NCI-H187 treated with DMSO at 0.1 percent for 48 hours (cell line): ENCODE measurements at places on chromosomes 2 and 18.

DNA sequence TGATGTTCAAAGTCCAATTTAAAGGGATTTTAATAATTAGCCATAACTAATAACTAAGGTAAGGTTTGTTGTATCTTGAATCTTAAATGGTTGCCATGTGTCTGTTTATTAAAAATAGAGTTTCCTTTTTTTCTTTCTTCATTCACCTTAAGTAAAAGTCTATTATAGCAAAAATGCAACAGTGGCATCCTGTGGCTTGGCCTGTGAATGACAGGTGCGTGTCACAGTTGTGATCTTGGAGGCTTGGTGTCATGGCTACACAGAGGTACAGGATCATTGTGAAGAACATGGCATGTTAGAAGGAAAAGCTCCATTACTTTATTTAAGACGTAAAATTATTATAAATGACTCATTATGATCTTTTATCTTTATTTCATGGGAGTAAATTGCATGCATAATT is 246.1 kb downstream of the BCL2 start:
- no peak for DNase-seq

DNA sequence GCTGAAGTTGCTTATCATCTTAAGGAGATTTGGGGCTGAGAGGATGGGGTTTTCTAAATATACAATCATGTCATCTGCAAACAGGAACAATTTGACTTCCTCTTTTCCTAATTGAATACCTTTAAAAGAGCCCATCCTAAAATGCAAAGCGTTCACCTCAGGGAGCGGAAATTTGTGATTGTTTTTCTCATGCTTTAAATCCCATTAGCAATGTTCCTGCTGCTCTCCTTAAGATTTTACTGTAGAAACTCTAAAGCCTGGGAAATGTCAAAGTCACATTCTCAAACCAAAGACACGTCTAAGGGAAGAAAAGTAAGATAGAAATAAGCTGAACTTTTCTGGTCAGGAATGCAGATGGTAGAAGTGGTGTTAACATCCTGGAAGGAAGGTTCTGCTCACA is 285.8 kb upstream of the MAP2 start:
- no peak for DNase-seq

DNA sequence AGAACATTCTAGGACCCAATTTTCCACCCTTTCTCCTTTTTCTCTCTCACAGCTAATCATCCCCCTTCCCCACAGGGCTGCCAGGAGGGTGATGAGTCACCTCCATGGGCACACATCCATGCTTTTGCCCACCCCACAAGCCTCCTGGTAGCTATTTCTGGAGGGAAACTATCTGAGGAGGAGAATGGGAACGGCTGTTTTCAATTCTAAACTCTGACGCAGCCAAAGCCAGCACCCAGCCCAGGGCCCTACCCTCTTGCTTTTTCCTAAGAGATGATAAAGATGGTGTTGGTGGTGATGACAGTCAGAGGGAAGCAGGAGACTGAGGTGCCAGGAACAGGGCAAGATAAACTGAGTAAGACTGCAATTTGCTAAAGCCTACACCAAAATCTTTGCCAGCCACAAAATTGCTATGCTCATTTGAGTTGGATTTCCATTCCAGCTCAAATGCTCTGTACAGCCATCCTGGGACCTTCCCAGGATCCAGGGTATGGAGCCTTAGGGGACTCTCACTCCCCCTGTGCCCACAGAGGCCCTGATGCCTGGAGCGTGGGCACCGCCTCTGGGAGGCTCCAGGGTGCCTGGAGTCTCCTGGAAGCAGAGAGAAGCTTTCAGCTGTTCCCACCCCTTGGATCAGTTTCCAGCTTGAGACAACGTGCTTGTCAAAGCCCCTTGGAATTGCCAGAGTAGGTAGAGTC is 62.0 kb upstream of the FZD7 start:
- no peak for DNase-seq

DNA sequence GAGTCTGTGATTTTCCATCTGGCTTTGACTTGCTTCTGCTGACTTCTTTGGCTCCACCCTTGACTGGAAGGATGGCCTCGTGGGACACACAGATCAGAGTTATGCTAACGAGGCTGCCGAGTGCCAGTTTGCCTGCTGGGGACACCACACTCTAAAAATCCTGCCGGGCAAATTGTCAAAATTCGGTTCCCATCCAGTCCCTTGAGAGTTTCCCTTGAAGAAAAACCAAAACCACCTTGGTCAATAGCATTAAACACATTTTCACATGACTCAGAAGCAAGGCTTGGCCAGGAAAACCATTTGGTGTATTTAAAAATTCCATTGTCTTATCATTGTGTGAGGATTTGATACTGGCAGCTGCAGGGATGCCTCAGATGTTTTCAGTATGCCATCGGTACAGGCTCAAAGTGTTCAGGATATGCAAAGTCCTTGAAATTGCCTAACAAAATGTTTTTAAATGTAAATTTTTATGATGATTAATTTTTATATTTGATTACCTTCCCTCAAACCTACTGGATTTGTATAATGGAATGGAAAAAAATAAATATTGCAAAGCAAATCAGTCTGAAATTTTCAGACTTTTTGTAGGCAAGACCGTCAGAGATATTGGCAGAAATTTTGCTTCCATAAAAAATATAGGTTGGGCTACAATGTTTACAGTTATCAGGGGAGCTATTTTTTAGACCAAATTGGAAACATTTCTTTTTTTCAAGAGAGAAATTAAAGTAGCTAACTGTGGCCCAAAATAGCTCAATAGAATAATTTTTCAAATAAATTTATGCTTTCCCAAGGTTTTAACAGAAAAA is 41.6 kb downstream of the KCNE4 start:
- no peak for DNase-seq

DNA sequence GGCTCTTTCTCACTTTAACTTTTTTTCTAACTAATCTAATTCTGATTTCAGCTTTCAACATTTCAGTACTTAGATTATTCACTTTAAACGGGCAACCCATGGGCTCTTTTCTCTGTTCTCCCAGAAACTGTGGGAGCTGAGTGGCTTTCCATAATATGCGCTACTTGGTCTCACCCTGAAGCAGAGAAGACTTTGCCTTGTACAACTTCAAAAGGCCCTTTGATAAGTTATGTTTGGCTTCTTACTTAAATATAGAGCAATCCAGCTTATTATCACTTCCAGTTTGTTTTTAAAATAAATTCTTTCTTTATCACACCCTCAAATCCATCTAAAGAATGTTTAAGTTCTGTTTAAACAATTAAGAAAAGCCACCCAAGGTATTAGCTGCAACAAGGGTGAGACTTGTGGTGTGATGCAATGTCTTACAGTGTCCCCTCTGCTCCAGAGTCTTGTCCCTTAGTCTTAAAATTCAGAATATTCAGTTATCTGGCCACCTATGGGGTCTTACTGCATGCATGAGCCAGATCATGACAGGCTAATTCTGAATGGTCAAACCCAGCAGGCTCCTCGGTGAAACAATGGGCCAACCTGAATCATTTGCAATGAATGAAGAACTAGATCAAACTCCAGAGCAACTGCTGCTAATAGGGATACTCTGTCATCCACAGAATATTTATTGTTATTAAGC is 38.8 kb downstream of the GCG start:
- DNase-seq, result no peak

DNA sequence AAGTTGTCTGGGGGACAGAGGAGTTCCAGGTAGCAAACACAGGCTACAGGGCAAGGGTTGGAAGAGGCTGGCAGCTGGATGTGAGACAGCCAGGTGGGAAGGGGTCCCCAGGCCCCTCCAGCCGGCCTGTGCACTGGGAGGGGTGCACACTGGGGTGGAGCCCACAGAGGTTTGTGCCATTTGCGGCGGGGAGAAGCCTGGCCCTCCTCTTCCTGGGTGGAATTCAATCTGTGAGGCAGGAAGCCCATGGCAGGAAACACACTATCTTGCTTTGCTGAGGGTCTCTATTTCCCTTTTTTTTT is 63.3 kb downstream of the PXDN start:
- DNase-seq, result no peak

GRCh38 chr2:187497858-187498463 is 49.9 kb upstream of the CALCRL start:
- no peak for DNase-seq

- no peak for DNase-seq
Observed at GRCh38 chr2:45583977-45584376, 27.1 kb downstream of the SRBD1 start.

DNA sequence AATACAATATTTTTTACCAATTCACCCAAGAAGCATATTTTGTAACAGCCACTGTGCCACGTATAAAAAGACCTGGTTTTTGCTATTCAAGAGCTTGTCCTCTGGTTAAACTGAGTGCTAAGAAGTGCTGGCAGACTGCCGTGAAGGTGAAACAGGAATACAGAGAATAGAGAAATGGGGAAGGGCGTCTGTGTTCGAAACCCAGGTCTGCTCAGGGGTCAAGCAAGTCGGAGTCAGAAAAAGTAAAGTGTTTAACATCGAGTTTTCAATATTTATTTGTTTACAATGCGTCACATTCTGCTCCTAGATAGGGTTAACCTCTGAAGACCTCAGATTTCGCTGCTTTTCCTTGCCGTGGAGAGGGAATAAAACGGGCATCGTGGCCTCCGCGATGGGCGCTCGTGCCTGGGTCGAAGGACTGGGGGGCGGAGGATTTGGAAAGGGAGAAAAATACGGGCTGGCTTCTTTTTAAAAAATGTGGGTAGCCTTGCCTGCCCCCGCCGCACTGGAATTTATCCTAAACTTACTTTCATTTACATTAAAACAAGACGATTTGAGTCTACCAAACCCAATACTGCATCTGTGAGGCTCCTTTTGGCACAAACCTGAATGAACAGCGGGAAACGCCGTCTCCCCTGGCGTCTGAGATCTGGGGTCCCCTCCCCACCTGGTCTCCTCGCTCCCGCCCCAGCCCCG is 1.1 kb upstream of the SNTG2 start:
- no peak for DNase-seq

DNA sequence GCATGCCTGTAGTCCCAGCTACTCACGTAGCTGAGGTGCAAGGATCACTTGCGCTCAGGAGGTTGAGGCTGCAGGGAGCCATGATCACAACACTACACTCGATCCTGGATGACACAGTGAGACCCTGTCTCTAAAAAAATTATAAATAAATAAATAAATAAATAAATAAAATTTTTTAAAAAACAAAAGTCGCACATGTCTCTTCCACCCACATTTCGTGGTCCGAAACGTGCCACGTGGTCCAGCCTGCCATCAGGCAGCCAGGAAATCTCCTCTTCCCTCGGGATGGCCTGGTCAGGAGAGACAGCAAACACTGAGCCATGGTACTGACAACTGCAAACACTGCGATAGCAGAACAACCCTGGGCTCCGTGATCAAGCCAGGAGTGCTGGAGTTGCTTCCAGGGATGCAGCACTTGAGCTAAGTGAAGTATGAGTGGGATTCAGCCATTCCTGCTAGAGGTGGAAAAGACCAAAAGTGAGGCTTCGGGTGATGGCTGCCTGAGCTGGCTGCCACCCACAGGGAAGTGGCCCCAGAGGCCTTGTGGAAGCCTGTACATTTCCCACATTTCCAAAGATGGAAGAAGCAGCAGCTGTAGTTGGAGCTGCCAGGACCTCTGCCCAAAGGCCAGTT is 193.1 kb downstream of the SMAD2 start:
- DNase-seq, result no peak

- no peak for DNase-seq
Observed at GRCh38 chr2:104430852-104431251, 423.1 kb upstream of the POU3F3 start.

GRCh38 chr2:175880-176820 is 87.7 kb downstream of the SH3YL1 start:
- DNase-seq, result no peak

GRCh38 chr2:56077359-56077915 is 106.4 kb upstream of the CCDC85A start:
- DNase-seq, result no peak

GRCh38 chr18:685438-685837 is 27.0 kb downstream of the ENOSF1 start:
- no peak for DNase-seq

GRCh38 chr2:12109363-12110017 is 363.1 kb downstream of the LPIN1 start:
- DNase-seq, result no peak

- no peak for DNase-seq
Observed at GRCh38 chr2:179521944-179522343, 257.3 kb upstream of the SESTD1 start.

GRCh38 chr2:145807968-145808367 is 1288.0 kb upstream of the ZEB2 start:
- DNase-seq, result no peak

GRCh38 chr2:1806254-1806653 is 61.9 kb upstream of the PXDN start:
- DNase-seq, result no peak

DNA sequence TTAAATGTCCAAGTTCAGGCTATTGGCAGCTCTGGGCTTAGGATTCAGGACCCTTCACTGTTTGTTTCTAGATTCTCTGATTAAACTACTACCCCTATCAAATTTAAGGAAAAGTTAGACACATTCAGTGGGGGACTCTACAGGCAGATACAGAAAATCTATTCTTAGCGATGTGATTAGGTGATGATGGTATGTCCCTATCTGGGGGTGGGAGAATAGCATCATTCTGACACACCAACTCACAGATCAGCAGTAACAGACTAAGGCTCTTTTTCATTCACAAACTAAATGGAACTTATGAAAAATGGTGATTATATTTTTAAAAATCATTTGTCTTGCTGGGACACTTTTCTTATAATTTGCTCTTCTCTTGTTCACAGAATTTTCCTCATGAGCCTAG is 232.9 kb upstream of the CDH2 start:
- DNase-seq, result no peak

DNA sequence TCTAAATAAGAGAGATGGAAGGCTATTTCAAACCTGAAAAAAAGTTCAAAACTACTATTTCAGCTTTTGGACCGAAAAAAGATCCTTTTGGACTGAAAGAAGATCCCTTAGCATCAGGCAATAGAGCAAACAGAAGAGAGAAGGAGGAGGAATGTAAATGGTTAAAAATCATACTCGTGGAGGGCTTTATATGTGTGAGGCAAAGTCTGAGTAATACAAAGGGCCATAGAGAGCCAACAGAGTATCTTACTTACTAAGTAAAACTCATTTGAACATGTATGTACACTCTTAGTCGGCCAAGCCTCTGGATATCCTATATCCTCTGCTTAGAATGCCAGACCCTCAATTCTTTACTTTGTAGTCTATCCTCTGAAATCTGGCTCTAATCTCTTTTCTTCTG is 55.7 kb downstream of the ITSN2 start:
- DNase-seq, result no peak

DNA sequence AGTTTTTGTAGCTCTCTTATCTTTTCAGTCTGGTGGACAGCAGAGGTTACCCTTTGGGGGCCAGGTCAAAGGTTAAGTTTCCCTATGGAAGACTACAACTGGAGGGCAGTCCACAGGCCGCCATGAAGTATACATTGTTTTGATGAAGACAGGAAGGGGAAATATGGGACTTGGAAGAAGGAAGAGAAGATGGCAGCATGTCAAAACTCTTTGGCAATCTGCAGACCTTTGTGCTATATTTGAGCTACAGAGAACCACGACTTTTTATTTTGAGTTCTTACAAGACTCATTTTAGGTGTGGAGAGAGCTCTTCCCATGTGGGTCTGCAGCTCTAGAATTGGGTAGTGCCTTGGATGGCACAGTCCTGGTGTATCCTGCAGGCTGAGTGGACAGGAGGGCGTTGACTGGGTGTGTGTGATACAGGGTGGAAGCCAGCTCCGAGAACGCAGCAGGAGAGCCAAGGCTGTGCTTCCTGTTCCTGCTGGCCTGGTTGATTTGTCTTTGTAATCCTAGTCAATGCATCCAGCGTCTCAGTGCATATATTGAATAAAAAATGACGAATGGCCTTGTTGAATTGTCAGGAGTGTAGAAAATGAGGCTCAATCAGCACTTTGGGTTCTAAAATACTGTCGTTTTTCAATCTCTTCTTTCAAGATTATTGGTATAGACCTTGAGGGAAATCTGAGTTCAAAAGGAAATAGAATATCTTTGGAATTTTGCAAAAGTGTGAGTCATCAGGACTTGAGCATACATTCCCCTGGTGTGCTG is 11.5 kb downstream of the ITGA6 start:
- no peak for DNase-seq
